ENCODE measurements at places on chromosomes 7 and 10. TPM values are rescaled to one million over a fixed set of nuclear protein-coding genes. Genes with fewer than 3 reads are reported as not detected.

DNA sequence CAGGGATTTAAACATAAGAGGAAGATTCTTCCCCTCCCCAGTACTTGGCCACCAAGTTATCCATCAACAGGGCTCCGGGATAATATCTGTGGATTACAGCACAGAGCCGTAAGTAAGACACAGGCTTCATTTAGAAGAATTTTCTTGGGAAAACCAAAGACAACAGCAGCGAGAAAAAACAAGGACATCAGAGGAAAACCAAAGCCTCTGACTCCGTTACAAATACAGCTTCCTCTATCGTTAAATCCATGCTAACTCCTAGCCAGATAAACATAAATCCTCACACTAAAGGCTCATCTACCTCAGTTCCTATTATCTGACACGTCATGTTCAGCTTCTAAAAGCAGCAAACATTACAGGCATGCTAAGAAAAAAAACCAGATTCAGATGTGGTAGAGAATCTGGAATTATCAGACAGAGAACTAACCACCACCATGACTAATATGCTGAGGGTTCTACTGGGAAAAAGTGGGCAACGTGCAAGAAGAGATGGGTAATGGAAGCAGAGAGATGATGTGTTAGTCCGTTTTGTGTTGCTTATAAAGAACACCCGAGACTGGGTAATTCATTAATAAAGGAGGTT is 48.4 kb downstream of the BRI3 start:
- DNase-seq: peak; percentile 68
- no peaks in the 10 kb centered on the region for H3K36me3 ChIP-seq
- H3K4me3 ChIP-seq: peak overlapping the region; percentile 19
- no peaks in the 10 kb centered on the region for H3K27me3 ChIP-seq
- H3K27ac ChIP-seq: peak overlapping the region; percentile 53
- H3K4me1 ChIP-seq: peaks cover 18% of the 10 kb centered on the region

Gene PKD2L1
- polyA plus RNA-seq: not detected

DNA sequence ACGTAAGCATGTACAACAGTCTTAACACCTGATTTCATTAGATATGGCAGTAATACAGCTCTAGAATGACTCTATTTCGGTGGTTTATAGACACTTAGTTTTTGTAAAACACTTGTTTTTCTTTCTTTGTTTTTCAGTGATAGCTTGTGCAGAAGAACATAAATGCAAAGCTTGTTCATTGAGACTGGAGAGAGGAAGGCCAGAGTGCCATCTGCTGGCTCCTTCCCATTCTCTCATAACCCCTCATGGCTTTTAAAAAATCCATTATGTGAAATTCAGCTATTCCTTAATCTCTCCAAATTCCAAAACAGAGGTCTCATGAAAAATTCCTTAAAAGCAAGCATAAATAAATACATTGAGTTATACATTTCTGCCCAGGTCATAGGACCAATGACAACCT is 76.3 kb downstream of the CACNB2 start:
- H3K36me3 ChIP-seq: no peaks in the 10 kb centered on the region
- DNase-seq: peak; percentile 62
- no peaks in the 10 kb centered on the region for H3K27me3 ChIP-seq
- H3K27ac ChIP-seq: no peak overlapping the region
- H3K4me1 ChIP-seq: no peaks in the 10 kb centered on the region
- H3K4me3 ChIP-seq: no peak overlapping the region

Gene CCL24
- polyA plus RNA-seq: not detected

Gene GRID1
- not detected for polyA plus RNA-seq

DNA sequence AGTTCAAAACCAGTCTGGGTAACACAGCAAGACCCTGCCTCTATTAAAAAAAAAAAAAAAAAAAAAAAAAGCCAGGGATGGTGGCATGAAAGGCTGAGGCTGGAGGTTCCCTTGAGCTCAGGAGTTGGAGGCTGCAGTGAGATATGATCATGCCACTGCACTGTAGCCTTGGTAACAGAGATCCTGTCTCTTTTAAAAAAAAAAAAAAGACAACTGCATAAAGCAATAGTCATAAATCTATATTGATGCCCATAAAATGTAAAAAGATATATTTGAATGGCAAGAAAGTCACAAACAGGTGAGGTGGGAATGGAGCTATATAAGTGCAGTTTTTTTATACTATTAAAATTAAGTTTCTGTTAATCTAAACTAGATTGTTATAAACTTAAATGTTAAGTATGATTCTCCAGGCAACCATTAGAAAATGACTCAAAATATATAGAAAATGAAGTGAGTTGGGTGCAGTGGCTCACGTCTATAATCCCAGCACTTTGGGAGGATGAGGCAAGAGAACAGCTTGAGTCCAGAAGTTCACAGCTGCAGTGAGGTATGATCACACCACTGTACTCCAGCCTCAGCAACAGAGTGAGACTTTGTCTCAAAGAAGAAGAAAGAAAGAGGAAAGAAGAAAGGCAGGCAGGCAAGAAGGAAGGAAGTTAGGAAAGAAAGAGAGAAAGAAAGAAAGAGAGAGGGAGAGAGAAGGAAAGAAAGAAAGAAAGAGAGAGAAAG is 13.4 kb upstream of the HNRNPH3 start:
- no peaks in the 10 kb centered on the region for H3K4me1 ChIP-seq
- no peaks in the 10 kb centered on the region for H3K27me3 ChIP-seq
- no peak overlapping the region for H3K27ac ChIP-seq

GRCh38 chr10:24208661-24209431 is at the start of gene KIAA1217:
Gene KIAA1217 (plus strand): TSS chr10:24209138. CDS start chr10:24209194, 56 bp downstream.
- H3K4me3 ChIP-seq: peak within 1 kb of the TSS; percentile 77
- H3K36me3 ChIP-seq: no peaks in the 10 kb centered on the region
- no peaks in the 10 kb centered on the region for H3K4me1 ChIP-seq

Gene LBX1
- not detected for polyA plus RNA-seq

DNA sequence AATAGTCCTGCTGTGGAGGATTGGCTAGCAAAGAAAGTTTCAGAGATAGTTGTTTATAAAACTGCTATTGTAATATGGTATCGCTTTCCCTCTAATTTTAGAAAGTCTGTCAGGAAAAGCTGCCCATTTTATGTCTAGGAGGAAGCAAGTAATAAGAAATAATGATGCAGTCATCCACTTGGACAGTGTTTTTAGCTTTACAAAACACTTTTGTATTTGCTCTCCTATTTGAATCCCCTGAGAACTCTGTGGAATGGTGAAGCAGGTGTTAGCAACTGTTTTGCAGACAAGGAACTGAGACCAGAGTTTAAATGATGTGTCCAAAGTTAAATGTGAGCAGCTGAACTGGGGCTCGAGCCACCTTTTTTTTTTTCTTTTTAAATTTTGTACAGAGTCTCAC is 455.8 kb downstream of the XPNPEP1 start:
- no peak overlapping the region for H3K4me3 ChIP-seq
- no peaks in the 10 kb centered on the region for H3K4me1 ChIP-seq
- H3K36me3 ChIP-seq: no peaks in the 10 kb centered on the region
- peaks cover 33% of the 10 kb centered on the region for H3K27me3 ChIP-seq

Gene FBXO24
- 0.38 TPM for polyA plus RNA-seq

Gene CLDN4
- 0.10 TPM for polyA plus RNA-seq

- H3K27ac ChIP-seq: peak overlapping the region; percentile 63
- no peaks in the 10 kb centered on the region for H3K36me3 ChIP-seq
These were observed 2.0 kb downstream of the ANLN start for GRCh38 chr7:36391436-36392198.

DNA sequence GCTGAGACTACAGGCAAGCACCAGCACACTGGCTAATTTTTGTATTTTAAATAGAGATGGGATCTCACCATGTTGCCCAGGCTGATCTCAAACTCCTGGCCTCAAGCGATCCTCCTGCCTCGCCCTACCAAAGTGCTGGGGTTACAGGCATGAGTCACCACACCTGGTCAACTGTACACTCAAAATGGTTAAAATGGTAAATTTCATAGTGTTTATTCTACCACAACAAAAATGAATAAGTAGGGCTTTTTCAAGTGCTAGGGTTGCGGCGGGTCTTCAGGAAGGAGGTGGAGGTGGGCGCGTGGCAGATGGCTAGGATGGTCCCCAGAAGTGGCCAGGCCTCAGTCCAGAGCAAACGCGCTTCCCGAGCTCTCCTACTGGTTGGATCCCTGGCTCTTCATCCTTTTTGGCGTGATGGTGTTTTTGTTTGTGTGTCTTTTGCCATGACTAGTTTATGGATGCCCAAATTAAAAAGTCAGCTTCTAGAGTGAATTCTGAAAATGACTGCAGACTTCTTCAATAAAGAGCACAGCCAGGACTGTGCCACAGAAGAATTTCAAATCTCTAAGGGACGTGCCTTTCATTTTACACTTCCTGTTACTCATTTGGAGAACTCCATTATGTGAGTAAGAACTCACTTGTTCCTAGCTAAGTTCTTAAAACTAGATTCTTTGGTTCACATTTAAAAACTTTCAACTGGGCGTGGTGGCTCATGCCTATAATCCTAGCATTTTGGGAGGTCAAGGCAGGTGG is 73.9 kb downstream of the TMEM130 start:
- H3K27ac ChIP-seq: no peak overlapping the region
- H3K4me3 ChIP-seq: no peak overlapping the region
- no peaks in the 10 kb centered on the region for H3K36me3 ChIP-seq
- H3K27me3 ChIP-seq: no peaks in the 10 kb centered on the region
- H3K4me1 ChIP-seq: no peaks in the 10 kb centered on the region
- DNase-seq: peak; percentile 17

Gene TMEM229A
- not detected for polyA plus RNA-seq

Gene SFTPA1
- polyA plus RNA-seq: not detected

DNA sequence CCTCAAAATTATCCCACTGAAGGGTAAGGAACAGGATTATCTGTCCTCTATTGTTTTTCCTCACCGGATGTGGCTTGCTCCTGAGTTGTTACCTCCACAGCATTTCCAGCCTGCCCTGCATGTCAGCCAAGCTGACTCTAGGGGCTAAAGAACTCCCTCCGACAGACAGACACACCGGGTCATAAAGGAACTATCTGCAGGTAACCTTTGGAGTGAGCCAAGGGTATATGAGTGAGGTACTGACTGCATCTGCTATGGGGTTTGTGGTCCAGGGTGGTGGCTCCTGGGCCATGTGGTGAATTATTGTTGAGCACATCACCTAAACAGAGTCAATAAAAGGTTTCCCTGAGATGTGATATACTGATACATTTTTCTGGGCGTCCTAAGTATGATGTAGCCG is 6.9 kb upstream of the KAZALD1 start:
- H3K27ac ChIP-seq: no peak overlapping the region
- H3K36me3 ChIP-seq: no peaks in the 10 kb centered on the region
- H3K4me1 ChIP-seq: peaks cover 29% of the 10 kb centered on the region
- peaks cover 2% of the 10 kb centered on the region for H3K27me3 ChIP-seq
- no peak for DNase-seq
- H3K4me3 ChIP-seq: no peak overlapping the region

GRCh38 chr10:122357685-122358084 is 16.8 kb upstream of the PLEKHA1 start:
- no peaks in the 10 kb centered on the region for H3K4me1 ChIP-seq
- H3K27ac ChIP-seq: no peak overlapping the region
- H3K27me3 ChIP-seq: peaks cover 3% of the 10 kb centered on the region
- no peak for DNase-seq

DNA sequence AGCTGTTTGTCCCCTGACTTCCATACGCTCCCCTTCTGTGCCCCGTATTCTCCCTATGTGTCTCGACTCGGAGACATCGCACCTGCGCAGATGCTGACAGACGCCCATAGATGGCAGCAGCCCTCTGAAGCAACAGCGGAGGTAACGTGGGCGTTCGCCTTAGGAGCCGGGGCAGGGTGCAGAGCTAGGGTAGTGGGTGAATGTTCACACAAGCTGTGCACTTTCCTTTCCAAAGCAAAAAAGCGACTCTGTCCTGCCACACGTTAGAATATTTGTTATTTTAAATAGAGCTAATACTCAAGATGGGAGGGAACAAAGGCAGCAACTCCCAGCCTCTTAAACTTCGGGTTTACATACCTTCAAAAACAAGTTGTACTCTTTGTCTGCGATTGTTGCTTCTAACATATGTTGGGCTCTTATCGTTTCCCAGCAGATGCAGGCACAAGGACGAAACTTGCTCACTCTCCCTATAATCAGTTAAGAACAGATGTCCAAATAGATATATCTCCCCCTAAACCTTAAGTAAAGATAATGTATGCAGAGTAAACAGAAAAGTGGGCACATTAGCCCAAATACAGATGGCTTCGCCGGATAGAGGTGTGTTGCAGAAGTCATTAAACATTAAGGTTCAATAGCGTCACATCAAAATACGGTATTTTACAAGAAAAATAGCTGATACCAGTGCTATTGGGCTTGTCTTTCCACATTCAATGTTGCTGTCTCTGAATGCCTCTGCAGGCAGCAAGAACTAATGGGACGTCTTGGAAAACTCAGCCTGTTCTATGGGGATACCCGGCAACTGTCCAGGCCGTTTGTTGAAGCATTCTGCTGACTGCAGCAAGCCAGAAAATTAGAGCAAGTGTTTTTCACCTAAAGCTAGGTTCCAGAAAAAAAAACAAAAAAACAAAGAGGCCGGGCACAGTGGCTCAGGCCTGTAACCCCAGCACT is 340.3 kb upstream of the PRKCQ start:
- H3K27me3 ChIP-seq: peaks cover 6% of the 10 kb centered on the region
- H3K36me3 ChIP-seq: no peaks in the 10 kb centered on the region
- peaks cover 6% of the 10 kb centered on the region for H3K4me1 ChIP-seq
- 0 out of 2 replicates have a peak overlapping the region, but pooled peaks have one; percentile 9 for H3K4me3 ChIP-seq
- no peak overlapping the region for H3K27ac ChIP-seq

- H3K27ac ChIP-seq: no peak overlapping the region
- peak; percentile 1 for DNase-seq
- H3K27me3 ChIP-seq: no peaks in the 10 kb centered on the region
- no peaks in the 10 kb centered on the region for H3K36me3 ChIP-seq
These were observed 168.0 kb downstream of the ZNF438 start for GRCh38 chr10:30863516-30864210.

DNA sequence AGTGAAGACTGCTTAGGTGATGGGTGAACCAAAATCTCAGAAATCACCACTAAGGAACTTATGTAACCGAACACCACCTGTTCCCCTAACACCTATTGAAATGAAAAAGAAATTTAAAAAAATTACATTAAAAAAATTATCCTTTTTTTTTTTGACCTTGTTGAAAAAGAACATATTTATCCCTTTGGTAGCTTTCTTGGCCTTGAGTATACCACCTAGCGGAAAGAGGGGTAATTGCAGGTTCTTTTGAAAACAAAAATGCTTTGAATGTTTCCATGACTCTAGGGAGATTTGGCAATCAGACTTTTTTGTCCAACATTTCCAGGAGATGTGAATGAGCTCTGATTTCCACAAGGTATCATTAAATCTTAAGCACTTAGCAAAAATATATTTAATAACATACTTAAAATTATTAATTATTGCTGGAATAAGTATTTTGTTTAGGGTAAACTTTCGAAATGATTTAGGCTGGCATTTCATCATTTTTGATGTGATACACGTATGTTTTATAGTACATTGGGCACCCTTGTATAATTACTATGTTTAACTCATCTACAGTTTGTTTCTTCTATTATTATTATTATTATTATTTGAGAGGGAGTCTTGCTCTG is 47.0 kb upstream of the ELMO1 start:
- H3K4me1 ChIP-seq: no peaks in the 10 kb centered on the region
- no peak overlapping the region for H3K4me3 ChIP-seq
- peak; percentile 51 for DNase-seq
- no peak overlapping the region for H3K27ac ChIP-seq
- no peaks in the 10 kb centered on the region for H3K36me3 ChIP-seq
